ENCODE measurements at places on chromosomes 16 and 17.

- no peak for DNase-seq
Observed at GRCh38 chr16:73526011-73526804, 478.3 kb upstream of the ZFHX3 start.

GRCh38 chr17:29593591-29594518 is 923 bp downstream of the ANKRD13B start:
- DNase-seq, result no peak

GRCh38 chr17:81524865-81525159 is 3.4 kb upstream of the FSCN2 start:
- DNase-seq, result no peak

GRCh38 chr17:4711661-4712181 is 1.3 kb downstream of the ARRB2 start:
- DNase-seq, result no peak

DNA sequence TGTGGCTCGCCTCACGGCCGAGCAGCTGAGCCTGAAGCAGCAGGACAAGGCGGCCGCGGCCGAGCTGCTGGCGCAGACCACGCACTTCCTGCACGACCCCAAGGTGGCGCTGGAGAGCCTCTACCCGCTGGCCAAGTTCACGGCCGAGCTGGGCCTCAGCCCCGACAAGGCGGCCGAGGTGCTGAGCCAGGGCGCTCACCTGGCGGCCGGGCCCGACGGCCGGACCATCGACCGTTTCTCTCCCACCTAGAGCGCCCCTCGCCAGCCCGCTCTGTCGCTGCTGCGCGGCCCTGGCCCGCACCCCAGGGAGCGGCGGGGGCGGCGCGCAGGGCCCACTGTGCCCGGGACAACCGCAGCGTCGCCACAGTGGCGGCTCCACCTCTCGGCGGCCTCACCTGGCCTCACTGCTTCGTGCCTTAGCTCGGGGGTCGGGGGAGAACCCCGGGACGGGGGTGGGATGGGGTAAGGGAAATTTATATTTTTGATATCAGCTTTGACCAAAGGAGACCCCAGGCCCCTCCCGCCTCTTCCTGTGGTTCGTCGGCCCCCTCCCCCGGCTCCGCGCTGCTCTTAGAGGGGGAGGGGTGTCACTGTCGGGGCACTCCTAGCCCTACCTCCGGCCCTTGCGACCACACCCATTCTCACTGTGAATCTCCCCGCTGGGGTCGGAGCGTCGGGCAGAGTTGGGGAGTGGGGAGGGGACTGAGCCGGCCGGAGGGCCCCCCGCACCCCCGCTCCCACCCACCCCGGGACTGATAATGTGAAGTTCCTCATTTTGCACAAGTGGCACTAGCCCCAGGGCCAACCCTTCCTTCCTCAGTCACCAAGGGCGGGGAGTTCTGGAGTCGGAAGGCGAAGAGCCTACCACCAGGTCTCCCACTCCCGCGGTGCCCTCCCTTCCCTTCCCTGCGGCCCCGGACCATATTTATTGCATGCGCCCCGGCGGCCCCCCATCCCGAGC is 4.0 kb downstream of the HIC1 start:
- DNase-seq, result no peak

GRCh38 chr16:67490335-67491096 is 7.2 kb upstream of the AGRP start:
- no peak for DNase-seq

- no peak for DNase-seq
Observed at GRCh38 chr16:29011112-29011511, 26.3 kb downstream of the LAT start.

GRCh38 chr17:81513753-81514488 is 1.3 kb upstream of the ACTG1 start:
- no peak for DNase-seq

GRCh38 chr17:9104370-9105041 is 83.2 kb downstream of the NTN1 start:
- no peak for DNase-seq

DNA sequence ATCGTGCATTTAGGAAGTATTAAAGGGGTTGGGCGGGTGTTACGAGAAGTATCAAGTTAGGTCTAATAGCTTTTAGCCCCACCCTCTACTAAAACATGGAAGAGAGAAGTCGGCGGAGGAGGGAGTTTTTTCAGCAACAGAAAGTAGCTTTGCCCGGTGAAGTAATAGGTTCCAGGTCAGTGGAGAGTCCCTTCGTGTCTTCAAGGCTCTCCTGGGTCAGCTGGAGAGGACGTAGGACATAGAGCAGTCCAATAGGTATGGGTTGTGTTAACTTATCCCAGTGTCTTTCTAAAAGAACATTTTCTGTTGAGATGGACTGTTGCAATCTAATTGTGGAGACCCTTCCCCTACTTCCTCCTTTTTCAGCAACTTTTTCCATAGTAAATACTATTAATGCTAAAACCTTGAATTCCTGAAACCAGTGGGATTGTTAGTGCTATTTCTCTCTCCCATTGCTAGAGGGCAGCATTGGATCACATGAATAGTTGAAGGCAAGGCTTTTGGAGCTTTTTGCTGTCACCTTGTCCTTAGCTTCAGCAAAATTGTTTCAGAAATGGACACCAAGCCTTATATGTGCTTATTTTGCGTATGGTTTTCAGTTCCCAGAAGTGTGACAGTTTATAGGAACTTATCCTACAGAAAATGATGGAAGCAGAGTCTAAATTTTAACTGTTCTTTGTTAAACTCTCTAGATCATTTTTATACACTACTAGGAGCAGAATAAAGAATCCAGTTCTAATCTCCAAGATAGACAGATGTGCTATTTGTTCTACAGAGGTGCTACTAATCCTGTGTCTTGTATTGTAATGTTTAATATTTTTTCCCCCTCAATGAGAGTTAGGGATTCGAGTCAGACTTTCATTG is 38.4 kb downstream of the UTP18 start:
- DNase-seq, result no peak

- DNase-seq, result no peak
Observed at GRCh38 chr17:57370037-57370581, 113.8 kb downstream of the MSI2 start.

GRCh38 chr16:72210072-72210471 is 38.1 kb upstream of the PMFBP1 start:
- no peak for DNase-seq

DNA sequence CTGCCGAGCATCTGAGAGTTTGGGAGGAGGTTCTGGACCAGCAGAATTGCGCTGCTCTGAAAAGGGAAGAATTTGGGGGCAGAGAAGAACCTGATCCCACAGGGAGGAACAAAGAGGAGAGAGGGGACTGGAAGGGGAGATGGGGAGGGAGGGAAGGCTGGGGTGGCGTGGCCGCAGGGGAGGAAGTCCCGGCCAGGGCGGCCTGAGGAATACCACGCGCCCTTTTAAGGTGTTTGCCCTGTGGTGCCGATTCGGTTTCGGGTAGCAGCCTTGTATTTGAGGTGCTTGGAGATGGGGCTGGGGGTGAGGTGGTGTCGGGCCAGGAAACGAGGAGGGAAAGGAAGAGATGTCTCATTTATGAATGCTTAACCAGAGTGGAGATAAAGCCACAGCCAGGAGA is 51.3 kb downstream of the AKAP1 start:
- no peak for DNase-seq

DNA sequence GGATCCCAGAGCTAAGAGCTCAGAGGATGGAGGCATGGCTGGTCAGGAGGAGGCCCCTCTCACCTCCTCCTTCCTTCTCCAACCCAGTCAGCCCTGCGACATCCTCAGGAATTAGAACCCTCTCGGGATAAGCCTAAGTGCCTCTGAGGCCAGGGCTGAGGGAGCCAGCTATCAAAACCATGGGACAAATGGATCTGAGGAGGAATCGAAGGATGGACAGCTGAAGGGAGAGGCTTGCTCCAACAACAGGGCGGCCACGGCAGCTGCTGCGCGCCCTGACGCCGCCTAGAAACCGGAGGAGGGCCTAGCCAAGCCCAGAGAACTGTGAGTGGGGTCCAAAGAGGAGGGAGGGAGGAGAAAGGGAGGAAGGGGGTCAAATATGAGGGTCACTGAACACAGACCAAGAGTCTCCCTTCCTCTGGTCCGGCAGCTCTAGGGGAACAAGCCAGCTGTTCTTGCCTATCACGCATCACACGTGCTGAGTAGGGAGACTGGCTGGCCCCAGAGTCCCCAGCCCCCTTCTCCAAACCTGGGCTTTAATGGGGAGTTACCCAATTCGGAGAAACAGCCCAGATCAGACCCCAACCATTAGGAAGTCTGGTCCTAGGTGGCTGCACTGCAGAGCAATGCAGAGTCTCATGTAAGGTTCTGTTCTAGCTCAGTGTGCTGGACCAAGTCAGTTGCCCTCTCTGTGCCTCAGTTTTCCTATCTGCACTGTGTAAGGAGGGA is 5.9 kb upstream of the HOXB13 start:
- DNase-seq, result no peak

- peak; percentile 17 for DNase-seq
Observed at GRCh38 chr16:71426069-71426879, 15.6 kb downstream of the TLE7 start.

GRCh38 chr16:85265810-85266209 is 153.5 kb upstream of the CIBAR2 start:
- no peak for DNase-seq

DNA sequence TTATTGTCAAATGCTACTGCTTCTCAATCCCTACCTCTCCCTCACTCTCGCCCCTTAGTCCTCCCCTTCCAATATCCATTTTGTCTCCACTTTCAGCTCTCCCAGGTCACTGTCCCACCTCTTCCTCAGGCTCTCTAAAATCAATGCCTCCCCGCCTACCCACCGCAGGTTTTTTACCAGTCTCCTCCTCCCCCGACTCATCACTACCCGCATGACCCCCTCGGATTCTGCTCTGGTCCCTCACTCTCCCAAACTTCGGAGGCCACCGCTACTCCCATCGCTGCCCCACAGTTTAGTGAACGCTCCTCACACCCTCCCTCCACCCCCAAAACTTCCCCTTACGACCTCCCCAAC is 513 bp downstream of the CRLF3 start:
- no peak for DNase-seq

GRCh38 chr16:85608515-85608885 is 4.6 kb upstream of the GSE1 start:
- no peak for DNase-seq

DNA sequence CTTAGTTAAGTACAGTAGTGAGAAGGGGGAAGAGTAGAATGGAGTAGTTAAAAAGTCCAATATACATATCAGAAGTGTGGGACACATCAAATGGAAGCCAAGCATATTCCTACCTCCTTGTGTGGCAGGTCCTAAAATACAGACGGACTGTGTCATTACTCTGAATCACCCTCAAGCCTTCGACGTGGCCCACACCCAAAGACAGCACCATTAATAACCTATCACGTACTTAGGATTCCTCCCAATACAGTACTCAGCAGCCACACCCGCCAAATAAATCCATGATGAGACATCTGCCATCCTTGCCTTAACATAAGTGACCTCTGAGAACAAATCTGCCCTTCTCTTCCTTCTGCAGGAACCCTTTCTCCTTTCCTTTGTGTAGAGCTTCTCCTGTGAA is 38.9 kb downstream of the UBE2G1 start:
- DNase-seq, result no peak

- no peak for DNase-seq
Observed at GRCh38 chr17:1038459-1039122, 41.7 kb downstream of the TIMM22 start.

DNA sequence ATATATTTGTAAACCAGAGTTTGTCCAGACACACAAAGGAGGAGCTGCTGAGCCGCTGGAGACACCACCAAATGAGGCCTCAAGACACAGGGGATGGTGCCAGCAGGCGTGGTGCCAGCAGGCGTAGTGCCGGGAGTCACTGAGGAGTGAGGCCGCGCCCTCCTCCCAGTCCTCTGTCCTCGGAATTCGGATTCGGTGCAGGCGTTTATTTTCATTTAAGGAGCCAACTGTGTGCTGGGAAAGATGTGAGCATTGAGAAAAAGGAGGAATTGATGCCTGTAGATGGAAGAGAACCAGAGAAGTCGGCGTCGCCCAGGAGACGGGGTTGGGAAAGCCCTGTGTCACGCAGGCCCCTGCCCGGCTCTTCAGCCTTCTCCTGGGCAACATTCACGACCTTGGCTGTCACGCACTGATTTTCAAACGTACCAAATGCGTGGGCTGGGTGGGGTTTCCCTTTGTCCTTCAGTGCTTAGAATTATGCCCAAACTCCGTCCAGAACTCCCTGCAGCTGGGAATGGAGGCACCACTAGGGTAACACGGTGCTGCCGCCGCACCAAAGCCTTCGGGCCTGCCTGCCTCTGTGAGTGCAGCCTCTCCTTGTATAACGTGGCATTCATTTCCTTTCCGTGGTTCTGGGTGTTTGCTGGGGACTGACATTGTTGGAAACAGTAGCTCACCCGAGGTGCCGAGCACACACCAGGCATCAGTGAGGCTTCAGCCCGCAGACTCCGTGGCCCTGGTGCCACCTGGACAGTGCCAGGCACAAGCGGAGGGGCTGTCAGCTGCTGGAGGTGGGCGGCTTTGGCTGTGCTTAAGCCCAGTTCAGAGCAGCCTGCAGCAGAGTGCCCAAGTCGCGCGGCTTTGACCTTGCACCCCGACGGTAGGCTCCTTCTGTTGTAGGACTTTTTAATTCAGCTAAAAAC is 49.0 kb upstream of the CHMP6 start:
- DNase-seq, result no peak

DNA sequence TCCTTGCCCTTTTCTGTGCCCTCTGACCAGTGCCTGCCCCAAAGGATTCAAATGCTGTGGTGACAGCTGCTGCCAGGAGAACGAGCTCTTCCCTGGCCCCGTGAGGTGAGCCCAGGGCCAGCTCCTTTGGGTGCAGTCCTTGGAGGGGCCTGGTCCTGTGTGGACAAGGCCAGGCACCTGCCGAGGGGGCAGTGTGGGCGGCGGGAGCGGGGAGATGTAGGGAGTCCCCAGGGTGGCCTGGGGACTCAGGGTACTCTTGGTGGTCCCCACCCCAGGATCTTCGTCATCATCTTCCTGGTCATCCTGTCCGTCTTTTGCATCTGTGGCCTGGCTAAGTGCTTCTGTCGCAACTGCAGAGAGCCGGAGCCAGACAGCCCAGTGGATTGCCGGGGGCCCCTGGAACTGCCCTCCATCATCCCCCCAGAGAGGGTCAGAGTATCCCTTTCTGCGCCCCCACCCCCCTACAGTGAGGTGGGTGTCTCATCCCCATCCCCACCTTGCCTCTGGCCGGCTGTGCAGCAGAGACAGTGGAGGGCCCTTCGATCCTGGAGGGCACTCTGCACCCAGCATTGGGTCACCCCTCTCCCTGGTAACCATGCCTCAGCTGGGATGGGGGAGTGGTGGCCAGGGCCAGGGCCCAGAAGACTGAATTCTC is 4.4 kb downstream of the TMEM92 start:
- DNase-seq, result no peak
